GM23248 (cell line): ENCODE measurements at places on chromosomes 12 and 14. TPM values are rescaled to one million over a fixed set of nuclear protein-coding genes. Genes with fewer than 3 reads are reported as not detected.

- no peaks in the 10 kb centered on the region for H3K4me1 ChIP-seq
- no peak overlapping the region for H3K27ac ChIP-seq
- H3K4me3 ChIP-seq: no peak overlapping the region
- no peaks in the 10 kb centered on the region for H3K27me3 ChIP-seq
- H3K36me3 ChIP-seq: no peaks in the 10 kb centered on the region
Measured at GRCh38 chr12:42299392-42300308, 26.2 kb downstream of the ZCRB1 start.

- no peak overlapping the region for H3K4me3 ChIP-seq
- H3K36me3 ChIP-seq: no peaks in the 10 kb centered on the region
- no peak overlapping the region for H3K27ac ChIP-seq
- no peaks in the 10 kb centered on the region; the same call in 1 of the 2 replicates for H3K27me3 ChIP-seq
- no peaks in the 10 kb centered on the region for H3K4me1 ChIP-seq
Measured at GRCh38 chr12:115761784-115762183, 515.7 kb downstream of the MED13L start.

DNA sequence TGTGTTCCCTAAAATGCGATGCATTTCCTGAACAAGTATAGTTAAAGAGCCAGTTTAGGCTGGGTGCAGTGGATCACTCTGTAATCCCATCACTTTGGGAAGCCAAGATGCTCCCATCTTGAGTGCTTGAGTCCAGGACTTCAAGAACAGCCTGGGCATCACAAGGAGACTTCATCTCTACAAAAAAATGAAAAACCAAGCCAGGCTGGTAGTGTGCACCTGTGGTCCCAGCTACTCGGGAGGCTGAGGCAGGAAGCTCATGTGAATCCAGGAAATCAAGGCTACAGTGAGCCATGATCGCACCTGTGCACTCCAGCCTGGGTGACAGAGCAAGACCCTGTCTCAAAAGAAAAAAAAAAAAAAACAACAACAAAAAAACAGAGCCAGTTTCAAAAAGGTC is 26.3 kb downstream of the HECTD1 start:
- H3K36me3 ChIP-seq: no peaks in the 10 kb centered on the region
- H3K4me1 ChIP-seq: no peaks in the 10 kb centered on the region
- no peak overlapping the region for H3K4me3 ChIP-seq

BDKRB1 gene
- polyA plus RNA-seq: 12.9 and 15.1 TPM in 2 replicates

POTEM gene
- not detected in 2 replicates for polyA plus RNA-seq
